ENCODE measurements at places on chromosomes 6 and 20.

DNA sequence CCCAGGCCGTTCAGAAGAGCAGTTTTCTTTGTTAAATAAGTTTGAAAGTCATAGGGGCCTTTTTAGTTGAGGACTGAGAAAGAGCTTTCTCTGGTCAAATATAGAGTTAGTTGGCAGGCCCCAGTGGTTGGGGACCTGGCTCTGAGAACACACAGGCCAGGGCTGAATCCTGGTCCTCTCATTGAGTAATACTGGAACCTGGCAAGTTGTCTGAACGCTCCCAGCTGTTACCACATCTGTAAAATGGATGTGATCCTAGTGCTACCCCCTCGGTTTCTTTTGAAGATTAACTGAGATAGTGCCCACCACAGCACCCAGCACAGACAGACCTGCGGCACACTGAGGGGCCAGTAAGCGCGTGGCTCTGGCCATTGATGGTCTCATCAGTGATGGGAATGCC, 215.5 kb downstream of the ZDHHC14 start:
- DNase-seq = no peak

GRCh38 chr6:57276946-57277345, 40.5 kb upstream of the PRIM2 start:
- no peak for DNase-seq

DNA sequence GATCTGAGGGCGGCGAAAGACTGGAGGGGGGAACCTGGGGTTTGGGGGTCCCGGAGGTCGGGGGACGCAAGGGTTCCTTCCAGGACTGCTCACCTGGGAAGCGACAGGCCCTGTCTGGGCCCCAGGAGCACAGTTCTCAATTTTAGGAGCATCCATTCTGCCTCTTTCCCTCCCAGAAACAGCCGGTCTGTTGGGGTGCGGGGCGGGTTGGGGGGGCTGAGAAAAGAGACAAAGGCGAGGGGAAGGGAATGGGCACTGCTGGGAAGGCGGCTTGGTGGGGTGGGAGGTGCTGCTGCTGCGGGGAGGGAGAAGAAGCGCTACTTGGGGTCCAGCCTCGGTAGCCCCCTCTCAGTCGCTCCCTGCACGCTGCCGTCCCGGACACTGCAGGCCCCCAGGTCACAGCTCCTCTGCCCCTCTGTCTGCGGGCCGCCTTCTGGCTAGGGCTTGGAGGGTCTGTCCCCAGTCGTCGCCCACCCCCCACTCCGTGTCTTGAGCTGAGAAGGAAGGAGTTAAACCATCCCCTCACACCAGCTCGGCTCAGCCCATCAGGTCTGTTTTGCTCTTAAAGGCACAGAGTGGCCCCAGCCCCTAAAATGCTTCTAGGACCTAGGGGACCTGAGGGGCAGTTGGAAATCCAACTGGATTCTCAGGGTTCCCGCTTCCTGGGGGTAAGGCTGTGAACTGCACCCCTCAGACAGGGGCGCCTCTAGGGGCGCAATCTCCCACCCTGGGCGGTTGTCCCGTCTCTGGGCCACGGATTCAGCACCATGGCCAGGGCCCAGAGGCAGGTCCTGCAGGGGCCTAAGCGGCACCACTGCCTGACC, 690 bp downstream of the GDAP1L1 start:
- DNase-seq = no peak

DNA sequence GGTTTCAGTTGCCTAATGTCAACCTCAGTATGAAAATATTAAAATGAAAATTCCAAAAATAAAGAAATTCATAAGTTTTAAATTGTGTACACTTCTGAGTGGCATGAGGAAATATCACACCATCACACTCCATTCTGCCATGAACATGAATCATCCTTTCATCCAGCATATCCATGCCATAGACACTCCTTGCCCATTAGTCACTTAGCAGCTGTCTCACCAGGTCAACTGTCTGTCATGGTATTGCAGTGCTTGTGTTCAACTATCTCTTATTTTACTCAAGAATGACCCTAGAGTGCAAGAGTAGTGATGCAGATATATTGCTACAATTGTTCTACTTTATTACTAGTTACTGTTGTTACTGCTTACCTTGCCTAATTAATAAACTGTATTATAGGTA, 712.4 kb downstream of the EPHA7 start:
- DNase-seq = no peak

DNA sequence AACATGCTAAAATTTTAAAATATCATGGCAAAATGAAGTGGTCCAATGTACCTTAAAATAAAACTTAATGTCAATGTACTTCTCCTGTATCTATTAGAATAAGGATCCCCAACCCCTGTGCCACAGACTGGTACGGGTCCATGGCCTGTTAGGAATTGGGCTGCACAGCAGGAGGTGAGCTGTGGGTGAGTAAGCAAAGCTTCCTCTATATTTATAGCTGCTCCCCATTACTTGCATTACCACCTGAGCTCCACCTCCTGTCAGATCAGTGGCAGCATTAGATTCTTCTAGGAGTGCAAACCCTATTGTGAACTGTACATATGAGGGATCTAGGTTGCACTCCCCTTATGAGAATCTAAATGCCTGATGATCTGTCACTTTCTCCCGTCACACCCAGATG, 86.0 kb downstream of the SLC16A10 start:
- no peak for DNase-seq

DNA sequence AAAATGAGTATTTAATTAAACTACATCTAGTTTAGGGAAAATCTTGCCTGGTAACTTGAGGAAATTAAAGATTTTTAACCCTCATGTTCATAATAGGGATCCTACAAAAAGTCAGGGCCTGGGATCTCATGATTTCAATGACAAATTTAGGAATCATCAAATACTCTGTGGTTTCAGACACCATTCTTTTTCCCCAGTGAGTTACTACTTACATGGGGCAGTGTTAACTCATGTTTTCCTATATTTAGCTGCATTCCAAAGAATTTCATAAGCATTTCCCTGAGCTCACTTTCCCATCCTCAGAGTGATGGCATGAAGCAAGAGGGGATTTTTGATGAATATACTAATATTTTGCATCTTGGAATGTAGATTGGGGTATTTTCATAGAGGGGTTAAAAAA, 321.7 kb downstream of the CENPW start:
- DNase-seq = no peak

- no peak for DNase-seq
Observed at GRCh38 chr6:22353101-22353500, 56.3 kb upstream of the PRL start.

DNA sequence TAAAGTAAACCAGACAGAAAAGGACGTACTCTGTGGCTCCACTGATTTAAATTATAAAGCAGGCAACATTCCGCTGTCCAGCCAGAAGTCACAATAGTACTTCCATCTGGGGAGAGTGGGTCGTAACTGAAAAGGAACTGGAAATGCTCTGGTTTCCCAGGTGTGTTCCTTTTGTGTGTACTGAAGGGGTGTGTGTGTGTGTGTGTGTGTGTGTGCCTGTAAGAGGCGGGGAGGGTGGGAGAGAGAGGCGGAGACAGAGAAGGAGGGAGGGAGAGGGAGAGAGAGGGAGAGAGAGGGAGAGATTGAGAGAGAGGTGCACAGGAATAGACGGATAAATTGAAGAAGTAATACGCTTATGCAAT, 178.4 kb upstream of the ZNF184 start:
- no peak for DNase-seq

DNA sequence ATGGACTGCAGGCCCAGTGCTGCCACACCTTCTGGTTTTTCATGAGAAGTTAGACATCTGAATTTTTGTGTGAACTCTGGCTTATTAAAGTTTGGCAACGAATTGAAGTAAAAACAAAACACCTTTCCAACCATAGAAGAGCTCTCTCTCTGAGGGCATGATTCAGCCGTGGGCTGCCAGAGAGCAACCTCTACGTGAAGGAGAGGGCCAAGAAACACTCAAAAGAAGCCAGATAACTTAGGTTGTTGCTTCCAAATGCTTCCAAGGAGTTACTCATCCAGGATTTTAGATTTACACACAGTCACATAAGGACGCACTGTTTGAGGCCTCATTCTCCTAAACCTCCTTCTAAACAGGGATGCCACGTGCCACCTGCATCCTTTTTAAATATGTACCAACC, 65.5 kb downstream of the NRN1 start:
- DNase-seq = no peak

DNA sequence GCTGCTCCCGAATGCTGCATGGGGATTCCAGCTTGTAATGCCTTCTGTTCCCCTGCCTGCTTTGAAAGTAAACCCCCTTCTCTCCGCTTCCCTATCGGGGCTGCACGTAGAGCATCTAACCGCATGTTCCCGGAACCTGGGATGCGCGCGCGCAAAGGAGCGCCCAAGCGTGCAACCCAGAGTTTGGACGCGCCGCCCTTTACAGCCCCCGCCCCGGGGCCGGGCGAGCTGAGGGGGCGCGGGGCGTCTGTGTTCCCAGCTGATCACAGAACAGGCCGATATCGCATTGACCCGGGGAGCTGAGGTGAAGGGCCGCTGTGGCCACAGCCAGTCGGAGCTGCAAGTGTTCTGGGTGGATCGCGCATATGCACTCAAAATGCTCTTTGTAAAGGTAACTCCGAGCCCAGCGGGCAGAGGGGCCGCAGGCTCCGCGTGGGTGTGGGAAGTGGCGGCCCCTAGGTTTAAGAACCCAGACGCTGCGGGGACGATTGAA, 1.4 kb downstream of the LAMP5 start:
- no peak for DNase-seq

DNA sequence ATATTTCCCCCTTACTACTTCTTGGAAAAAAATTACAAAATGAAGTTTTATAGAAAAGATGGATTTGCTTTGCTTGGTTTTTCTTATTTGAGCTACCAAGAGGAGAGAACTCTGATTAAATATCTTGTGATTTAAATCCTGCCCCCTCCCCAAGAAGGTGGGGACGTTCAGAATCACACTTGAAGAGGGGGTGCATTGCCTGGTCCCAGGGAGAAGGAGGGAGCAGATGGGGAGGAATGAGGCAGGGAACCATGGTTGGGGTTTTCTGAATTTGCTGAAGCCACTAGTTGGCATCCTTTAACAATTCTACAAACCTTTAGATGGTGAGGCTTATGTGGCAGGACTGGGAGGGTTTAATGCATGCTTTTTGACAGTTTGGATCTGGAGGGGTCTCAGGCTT, 5.5 kb downstream of the PCK1 start:
- DNase-seq = no peak

DNA sequence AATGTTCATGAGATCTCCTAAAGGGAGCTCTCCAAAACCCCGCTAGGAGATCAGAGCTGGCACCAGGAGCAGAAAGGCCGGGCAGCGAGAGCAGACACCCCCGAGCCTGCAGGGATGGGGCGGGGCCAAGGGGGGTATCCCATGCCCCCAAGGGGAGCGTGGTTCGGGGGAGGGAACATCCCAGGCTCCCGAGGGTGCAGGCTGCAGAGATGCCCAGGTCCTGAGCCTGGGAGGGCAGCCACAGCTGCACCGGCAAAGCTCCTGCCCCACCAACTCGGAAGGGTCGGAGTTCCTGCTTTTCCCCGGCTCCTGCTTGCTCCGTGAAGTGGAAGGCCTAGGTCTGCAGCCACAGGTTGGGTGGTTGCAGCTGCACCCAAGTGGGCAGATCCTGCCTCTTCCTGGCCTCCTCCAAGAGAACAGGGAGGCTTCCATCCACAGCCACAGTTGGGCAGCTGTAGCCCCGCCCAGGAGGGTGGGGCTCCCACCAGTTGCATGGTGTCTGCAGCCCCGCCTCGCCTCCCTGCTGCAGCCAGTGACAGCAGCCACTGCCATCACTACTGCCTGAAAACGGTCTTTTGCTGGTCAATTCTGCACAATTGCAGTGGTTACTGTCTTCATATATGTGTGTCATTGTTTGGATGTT, 13.4 kb upstream of the GMNN start:
- DNase-seq = no peak

DNA sequence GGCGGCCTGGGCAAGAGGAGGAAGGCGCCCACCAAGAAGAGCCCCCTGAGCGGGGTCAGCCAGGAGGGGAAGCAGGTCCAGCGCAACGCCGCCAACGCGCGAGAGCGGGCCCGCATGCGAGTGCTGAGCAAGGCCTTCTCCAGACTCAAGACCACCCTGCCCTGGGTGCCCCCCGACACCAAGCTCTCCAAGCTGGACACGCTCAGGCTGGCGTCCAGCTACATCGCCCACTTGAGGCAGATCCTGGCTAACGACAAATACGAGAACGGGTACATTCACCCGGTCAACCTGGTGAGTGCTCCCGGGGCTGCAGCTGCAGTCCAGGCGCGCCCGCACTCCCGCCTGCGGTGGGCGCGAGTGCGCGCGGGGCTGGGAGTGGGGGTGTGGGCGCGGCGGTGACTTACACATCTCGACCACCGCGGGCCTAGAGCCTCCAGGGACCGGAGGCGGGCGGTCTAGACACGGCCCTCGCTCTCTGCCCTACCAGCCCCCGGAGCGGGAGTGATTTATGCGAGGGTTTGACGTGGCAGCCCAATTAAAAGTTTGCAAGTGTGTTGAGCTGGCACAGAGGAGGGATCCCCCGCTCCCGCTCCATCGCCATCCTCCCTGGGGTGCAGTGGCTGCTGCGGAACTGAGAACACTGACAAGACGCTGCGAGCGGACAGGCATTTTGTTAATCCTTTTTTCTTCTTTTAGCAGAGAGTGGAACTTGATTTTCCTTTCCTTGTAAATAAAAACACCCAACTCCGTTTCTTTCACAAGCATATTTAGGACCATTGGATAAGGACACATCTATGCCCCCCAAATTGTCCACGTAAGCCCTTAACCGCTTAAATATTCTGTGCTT, 867 bp downstream of the TCF21 start:
- no peak for DNase-seq

DNA sequence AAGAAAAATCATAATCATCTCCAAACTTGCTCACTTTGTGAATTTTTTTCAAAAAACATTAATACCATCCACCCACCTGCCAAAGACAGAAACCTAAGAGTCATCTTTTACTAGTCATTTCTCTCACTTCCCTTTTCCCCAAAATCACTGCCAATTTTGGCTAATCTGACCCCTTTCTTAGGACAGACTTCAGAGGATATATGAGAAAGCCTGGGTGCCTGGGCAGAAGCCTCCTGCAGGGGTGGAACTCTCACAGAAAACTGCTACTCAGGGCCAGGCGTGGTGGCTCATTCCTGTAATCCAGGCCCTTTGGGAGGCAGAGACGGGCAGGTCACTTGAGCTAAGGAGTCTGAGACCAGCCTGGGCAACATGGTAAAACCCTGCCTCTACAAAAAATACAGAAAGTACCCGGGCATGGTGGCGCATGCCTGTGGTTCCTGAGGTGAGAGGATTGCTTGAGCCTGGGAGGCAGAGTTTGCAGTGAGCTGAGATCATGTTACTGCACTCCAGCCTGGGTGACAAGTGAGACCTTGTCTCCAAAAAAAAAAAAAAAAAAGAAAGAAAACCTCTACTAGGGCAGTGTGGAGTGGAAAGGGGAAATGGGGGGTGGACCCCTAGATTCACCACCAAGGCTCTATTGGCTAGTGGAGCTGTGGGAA, 3.8 kb downstream of the DEK start:
- no peak for DNase-seq

GRCh38 chr6:155157101-155157500, 106.7 kb upstream of the CLDN20 start:
- DNase-seq = no peak

- DNase-seq = no peak
Observed at GRCh38 chr6:93786474-93787330, 367.3 kb upstream of the EPHA7 start.

GRCh38 chr6:104633125-104633524, 226.6 kb downstream of the HACE1 start:
- no peak for DNase-seq

- DNase-seq = no peak
Observed at GRCh38 chr6:150325066-150325772, 43.6 kb upstream of the IYD start.

- no peak for DNase-seq
Observed at GRCh38 chr6:108874470-108875160, 26.4 kb downstream of the ARMC2 start.

GRCh38 chr20:23325107-23325506, 25.5 kb upstream of the NXT1 start:
- DNase-seq = no peak

GRCh38 chr6:35784200-35784599, 3.4 kb downstream of the CLPSL1 start:
- no peak for DNase-seq

Data from esophagus squamous epithelium (tissue), 5 donors.